ENCODE measurements at places on chromosomes 4 and X.

- no peak for DNase-seq
These were observed 30.7 kb upstream of the ZNF280C start for GRCh38 chrX:130299279-130300009.

GRCh38 chrX:124594017-124594651, 247.8 kb downstream of the SH2D1A start:
- no peak for DNase-seq

DNA sequence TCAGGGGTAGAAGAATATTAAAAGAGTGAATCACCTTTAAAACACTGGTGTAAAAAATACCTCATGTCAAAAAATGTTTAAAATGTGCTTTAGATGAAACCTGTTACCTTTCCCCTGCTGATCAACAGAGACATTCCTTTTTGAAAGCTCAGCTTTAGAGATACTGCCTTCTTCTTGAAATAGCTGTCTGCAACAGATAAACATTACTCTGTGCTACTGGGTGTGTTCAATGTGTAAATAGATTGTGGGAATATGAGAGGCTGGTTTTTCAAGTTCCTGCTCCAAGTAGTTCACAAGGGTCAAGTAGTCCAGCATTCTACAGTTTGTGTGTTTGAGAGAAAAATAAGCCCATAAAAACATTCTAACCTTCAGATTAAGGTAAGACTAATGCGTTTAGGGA, at the start of gene SYTL5:
Gene SYTL5, plus strand, starts transcription at position 263 of the 400 bp plus-strand sequence. CDS start 27,337 bp downstream, outside the sequence.
- DNase-seq: no peak

DNA sequence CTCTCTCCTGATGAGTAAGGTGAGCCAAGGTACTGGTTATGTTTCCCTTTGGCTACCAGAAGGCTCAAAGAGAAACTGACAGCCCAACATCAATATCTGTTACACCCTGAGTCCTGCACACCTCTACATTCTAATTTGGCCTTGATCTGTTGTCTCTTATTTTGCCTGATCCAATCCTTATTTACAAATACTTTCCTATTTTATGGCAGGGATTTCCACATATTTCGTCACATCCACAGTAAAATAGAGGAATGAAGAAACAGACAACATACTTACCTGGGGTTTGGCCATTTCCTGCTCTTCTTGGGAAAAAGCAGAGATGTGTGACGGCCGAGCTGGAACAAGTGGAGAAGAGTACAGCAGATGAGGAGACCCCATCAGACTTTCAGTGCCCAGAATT, 1.5 kb downstream of the ZNF182 start:
- no peak for DNase-seq

- DNase-seq: no peak
These were observed 97.8 kb upstream of the SPRY1 start for GRCh38 chr4:123298801-123299200.

GRCh38 chr4:56348576-56348975, 38.7 kb downstream of the AASDH start:
- DNase-seq: no peak

DNA sequence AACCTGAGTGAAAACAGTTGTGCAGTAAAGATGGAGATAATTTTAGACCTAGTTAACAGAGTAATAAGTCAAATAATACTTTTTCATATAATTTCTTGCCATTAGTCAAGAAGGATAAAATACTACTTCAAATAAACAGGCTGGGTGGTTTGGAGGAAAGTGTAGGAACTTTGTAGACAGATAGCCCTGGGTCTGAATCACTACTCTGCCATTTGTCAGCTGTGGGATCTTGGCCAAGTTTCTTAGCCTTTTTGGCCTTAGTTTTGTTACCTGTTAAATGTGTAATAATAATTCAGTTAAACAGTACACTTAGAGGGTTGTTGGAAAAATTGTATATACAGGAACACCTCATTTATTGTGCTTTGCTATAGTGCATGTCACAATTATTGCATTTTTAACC, 163.7 kb downstream of the NPNT start:
- no peak for DNase-seq
